ENCODE measurements at places on chromosomes 3 and 15.

GRCh38 chr3:160796813-160797164, 40.8 kb downstream of the PPM1L start:
- peak; percentile 38 for DNase-seq

GRCh38 chr3:118970819-118971218, 63.8 kb downstream of the IGSF11 start:
- DNase-seq, result no peak

DNA sequence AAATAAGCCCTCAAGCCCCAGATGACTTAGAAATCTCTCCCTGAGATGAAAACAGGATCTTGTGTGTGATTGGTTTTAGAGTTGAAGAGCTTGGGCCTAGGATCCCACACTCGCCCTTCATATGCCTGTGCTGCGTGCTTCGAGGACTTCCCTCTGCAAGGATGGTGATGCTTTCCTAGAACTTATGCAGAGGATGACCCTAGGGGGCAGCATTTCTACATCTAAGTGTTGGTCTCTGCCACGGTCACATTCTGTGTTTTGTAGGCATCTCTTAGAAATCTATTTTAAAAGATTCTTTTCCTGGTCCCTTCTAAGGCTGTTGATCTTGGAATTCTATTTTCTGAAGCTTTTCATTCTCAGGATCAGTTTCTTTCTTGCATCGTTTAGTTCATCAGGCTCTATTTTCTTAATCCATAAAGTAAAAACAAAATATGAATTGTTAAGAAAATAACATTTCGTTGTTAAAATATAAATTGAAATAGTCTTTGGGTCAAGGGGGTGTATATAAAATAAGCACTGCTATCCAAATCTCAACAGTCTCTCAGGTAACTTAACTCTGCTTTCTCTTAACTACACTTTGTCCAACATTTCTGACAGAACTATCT, 45.7 kb downstream of the WDR76 start:
- peak; percentile 42 for DNase-seq

DNA sequence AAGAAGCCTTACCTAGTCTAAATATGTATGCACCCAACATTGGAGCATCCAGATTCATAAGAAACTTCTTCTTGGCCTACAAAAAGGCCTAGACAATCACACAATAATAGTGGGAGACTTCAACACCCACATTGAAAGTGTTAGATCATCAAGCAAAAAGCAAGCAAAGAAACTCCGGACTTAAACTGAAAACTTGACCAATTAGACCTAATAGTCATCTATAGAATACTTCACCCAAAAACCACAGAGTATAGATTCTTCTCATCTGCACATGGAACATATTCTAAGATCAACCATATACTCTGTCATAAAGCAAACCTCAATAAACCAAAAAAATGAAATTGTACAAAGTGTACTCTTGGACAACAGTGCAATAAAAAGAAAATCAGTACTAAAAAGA, 22.3 kb upstream of the OR5K4 start:
- DNase-seq, result no peak

GRCh38 chr3:178743297-178743696, 207.1 kb downstream of the KCNMB2 start:
- no peak for DNase-seq

GRCh38 chr3:39216176-39216790, 23.9 kb upstream of the XIRP1 start:
- DNase-seq, result no peak

GRCh38 chr3:18438586-18438985, 13.4 kb upstream of the SATB1 start:
- no peak for DNase-seq

- no peak for DNase-seq
Observed at GRCh38 chr15:57236561-57237300, 139.6 kb upstream of the CGNL1 start.

DNA sequence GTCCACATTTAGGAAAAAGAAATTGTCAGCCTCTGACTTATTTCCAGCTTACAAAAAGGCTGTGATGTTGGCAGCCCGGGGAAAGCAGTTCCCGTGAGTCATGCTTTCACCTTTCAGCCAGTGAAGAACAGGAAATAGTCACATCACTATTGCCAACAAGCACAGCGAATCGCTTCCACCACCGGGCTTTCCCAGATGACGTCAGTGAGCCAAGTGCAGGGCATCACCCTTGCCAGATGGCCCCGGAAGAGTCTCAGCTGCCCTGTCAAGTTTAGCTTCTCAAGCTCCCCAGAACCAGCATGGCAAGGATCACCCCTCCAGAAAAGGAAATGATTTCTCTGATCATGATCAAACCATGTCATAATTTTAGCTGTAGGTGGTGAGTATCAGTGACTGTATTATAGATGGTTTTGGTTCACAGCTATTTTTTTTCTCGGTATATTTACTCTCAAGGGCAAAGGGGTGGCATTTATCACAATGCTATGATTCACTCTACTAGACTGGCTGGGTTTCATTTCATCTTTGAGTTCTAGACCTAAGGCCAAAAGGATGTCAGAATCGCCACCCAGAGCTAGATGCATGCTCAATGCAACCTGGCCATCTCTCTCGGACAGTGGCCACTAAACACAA, 32.9 kb downstream of the B3GNT5 start:
- no peak for DNase-seq

DNA sequence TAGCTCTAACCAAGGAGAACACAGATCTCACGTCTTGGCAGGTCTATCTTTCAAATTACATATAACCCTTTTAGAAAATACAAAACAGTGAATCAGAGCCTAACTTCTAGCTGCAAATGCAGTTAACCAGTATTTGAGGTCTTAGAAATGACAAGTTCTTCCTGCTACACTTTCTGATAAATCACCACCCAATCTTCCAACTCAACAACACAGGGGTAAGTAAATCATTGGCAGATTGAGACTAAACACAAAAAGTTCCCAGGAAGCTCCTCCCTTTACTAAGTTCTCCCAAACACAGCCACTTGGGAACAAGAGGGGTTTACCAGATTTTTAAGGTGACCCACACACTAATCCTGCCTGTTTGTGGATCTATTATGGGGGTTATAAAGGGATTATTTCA, at the start of gene A4GNT:
Gene A4GNT (minus strand): TSS at position 152 of the 400 bp plus-strand sequence. CDS start 1,134 bp downstream, outside the sequence.
- DNase-seq, result no peak

DNA sequence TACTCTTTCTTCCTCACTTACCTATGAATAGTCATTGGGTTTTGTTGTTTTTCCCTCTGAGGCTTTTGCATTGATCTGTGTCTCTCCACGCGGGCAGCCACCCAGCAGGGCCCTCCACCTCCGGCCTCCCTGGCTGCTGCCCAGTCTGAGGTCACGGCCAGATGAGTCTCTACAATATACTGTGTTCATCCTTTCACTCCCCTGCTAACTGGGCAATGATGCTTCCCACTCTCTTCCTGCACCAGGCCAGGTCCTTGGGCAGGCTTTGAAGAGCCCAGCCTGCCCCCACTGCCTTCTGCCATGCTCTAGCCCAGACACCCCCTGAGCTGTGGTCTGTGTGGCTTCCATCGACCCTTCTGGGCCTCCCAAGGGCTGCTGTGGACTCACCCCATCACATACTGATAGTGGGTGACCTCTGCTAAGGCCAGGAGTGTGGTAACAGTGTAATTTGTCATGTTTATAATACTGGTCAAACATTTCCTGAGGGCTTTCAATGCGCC, 18.0 kb downstream of the PDIA5 start:
- peak; percentile 38 for DNase-seq

DNA sequence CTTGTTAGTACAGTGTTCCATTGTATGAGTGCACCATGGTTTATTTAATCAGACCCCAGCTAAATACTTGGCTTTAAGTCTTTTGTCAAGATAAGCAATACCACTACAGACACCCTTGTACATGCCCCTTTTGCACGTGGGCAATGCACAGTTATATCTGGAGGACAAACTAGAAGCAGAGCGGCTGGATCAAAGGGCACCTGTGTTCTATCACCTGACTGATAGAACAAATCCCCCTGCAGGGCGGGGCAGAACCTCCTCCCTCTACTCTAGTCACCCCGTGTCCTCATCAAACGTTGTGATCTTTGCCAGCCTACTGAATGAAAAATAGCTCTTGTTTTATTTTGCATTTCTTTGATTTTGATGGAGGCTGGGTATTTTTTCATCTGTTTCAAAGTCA, 314.9 kb downstream of the TLE3 start:
- no peak for DNase-seq

DNA sequence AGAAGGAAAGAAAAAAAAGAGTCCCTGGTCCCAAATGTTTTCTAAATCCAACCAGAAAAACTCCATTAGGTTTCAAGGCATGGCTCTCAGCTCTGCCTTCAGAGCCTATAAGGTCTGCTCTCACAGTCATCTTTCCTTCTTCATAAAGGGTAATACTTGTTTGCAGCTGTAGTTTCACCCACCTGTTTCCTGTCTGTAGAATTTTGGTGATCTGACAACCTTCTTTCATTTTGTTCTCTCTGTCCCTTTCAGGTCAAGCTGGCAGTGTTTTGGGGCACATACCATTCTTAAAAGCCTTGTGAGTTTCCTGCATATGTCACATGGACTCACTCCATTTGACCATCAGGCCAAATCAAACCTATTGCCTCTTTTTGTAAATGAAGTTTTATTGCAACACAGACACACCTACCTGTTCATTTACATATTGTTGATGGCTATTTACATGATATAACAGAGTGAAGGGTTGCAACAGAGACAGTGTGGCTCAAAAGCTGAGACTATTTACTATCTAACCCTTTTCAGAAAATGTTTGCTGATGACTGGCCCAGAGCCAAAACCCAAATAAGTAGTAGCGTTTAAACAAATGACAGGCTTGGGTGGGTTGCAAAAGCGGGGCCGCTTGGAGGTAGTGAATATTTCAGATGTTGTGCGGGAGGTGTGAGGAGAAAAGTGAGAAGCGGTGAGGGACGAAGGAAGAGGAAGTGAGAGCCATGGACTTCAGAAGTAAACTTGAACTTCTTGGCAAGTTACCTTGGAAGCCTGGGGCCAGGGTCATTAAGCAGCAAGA, 292.7 kb upstream of the PROK2 start:
- DNase-seq, result no peak

DNA sequence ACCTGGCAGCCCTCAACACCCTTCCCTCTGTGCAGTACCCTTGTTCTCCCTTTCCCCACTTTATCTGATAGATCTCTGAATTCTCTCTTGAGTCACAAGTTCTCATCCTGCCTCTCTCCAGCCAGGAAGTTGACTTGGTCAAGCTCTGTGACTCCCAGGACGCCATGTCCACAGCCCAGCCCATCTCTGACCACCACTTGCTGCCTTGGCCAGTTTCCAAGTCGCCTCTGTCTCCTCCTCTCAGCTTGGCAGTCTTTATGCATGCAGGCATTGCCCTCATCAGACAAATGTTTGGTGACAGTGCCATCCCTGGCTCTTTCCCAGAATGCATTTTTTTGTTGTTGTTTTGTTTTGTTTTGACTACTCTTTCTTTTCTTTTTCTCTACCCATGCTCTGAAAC, 25.7 kb downstream of the ZNF35 start:
- DNase-seq, result no peak

GRCh38 chr3:78941587-78941986, 826.2 kb downstream of the ROBO1 start:
- no peak for DNase-seq

DNA sequence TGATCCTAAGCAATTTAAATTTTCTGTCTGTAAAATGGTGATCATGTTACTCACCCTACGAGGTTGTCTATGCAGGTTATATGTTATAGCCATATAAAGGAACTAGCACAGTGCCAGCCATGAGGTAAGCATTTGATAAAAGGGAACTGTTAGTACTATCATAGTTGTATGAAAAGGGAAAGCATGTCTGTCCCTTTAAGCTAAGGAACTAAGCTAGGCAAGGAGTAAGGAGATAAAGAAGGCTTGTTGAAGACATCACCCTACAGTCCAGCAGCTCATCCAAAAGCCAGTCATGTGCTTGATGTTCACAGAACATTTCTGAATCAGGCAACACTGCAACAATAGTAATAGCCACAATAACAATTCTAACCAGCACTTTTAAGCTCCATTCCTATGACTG, 243.9 kb downstream of the ZBTB20 start:
- no peak for DNase-seq

- DNase-seq, result no peak
Observed at GRCh38 chr3:66585520-66586095, 84.8 kb upstream of the LRIG1 start.

GRCh38 chr15:64412216-64412615, 24.6 kb downstream of the TRIP4 start:
- no peak for DNase-seq

- DNase-seq, result no peak
Observed at GRCh38 chr15:25783607-25784540, 79.3 kb downstream of the ATP10A start.

DNA sequence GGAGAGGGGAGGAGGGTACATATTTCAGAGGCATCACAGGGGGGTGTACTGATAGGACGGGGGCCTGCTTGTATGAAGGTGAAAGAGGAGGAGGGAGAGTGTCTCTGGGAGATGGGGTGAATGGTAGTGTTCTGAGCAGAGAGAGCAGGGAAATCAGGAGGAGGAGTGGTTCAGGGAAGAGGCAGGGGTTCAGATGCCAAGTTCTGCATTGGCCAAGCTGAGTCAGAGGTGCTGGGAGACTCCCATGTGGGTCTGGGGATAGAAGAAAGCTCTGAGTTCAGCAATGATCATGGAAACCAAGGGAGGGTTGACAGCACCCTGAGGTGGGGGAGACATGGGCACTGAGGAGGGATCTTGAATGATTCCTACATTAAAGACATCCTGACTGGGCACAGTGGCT, 3.0 kb downstream of the CYP8B1 start:
- no peak for DNase-seq

DNA sequence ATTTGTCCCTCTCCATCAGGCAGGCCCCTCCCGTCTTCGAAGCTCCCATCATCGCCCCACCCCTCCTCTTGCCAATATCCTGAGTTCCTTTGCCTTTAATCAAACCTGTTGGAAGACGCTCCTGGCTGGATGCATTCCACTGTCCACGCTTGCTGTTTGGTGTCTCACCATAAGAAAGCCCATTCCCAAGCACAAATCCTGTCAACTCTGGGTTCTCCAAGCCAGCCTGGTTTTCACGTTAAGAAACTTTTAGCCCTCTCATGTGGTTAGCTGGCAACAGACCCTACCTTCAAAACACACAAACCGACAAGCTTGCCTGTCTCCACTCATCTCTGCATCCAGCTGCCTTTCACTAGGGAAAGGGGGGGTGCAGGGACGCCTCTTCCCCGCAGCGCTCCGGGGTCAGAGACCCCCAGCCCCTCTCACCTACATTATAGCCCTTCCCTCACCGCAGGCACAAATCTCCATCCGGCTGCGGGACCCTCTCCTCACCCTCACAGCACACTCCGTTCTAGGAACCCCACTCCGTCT, 1.1 kb downstream of the GORASP1 start:
- DNase-seq, result no peak

All from NCI-H146 (cell line).